ENCODE measurements at places on chromosomes 11 and 22.

DNA sequence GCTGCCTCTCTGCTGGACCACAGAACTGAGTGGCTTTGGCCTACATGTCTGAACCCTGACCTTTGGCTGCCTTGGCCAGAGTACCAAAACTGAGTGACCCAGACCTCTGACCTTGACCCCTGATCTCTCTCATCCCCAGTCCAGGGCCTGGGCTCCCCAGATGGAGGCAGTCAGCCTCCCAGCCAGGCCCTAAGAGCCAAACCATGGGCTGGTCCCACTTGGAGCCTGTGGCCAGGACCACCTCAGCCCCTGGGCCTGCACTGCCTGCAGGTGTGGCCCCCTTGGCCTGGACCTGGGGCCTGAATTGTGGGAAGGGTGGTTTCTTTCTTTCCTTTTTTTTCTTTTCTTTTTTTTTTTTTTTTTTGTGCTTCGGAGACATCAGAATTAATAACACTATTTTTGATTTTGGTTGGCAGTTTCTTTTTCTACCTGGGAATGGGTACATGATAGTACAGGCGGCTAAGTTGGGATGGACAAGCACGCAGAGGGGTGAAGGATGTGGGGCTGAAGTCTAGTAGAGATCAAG, 806 bp upstream of the SIPA1 start:
- DNase-seq, result no peak

GRCh38 chr11:58622344-58622743, at the start of gene CNTF:
Gene CNTF, plus strand, starts transcription at chr11:58622665. Its CDS starts 88 bp downstream, at chr11:58622753.
- no peak for DNase-seq

- peak; percentile 69 for DNase-seq
Observed at GRCh38 chr11:76626921-76627401, 43.6 kb downstream of the LRRC32 start.

GRCh38 chr22:22480940-22481339, 27.6 kb downstream of the ZNF280B start:
- no peak for DNase-seq

DNA sequence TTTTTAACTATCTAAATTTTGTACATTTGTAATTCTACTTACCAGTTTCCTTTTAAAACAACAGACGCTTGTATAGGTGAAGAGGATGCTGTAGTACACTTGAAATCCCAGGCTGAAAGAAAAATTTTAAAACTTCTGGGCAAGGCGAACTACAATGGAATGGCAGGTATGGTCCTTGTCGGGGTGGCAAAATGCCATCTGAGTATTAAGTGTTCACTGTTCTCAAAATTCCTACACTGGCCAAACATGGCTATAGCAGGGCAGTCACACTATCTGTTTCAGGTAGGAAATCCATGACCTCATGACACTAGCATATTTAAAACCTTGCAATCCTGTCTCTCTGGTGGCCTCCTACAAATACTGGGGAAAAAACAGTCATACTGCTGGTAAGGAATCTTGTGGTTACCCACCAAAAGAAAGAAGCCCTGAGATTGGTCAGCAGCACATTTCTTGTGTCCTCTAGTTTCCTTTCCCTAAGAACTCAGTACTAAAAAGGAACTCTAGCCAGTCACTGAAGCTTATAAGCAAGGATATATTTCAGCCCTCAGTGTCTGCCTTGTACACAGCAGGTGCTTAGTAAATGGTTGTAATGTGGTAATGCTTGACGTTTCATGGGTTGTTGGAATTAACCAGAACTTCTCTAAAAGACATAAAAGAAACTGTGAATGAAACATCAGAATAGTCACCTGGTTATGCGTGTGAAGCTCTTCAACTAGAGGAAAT, 5.2 kb upstream of the ZC3H12C start:
- DNase-seq, result no peak

DNA sequence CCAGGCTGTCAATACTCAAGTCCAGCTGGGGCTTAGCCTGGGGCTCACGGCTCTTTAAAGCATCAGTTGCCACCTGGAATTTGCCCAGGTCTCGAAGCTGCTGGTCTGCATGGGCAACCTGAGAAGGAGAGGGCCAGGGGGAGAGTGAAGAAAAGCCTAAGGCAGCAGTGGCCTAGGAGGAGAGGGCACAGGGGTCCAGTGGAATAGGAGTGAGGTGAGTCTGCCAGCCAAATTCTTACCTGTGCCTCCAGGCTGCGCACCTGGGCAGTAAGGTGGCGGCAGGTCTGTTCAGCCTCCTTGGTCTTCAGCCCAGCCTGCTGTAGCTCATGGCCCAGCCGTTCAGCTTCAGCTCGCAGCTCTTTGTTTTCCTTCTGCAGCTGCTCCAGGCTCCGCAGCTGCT, 10.0 kb downstream of the IL18BP start:
- DNase-seq, result no peak

- DNase-seq, result peak; percentile 17
Observed at GRCh38 chr11:32006799-32007388, 84.0 kb upstream of the RCN1 start.

DNA sequence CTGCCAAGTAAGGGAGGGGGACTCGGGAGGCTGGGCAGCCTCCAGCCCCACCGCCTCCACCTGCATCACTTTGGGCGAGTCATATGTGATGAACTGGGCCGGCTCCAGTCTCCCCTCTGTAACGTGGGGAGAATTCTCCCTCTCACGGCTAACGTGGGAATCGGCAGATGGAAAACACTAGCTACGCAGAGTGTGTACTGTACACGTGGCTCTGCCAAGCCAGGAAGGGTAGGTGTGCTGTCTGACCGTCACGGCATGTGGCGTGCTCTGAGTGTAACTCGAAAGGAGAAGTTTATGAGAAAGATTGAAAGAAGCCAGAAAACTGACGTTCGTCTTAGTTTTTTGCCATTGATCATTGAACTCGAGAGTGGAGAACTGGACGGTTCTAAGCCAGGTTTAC, 13.7 kb downstream of the TRMU start:
- no peak for DNase-seq

- no peak for DNase-seq
Observed at GRCh38 chr11:105468154-105468553, 141.7 kb upstream of the GRIA4 start.

GRCh38 chr22:30733181-30733631, 38.5 kb downstream of the OSBP2 start:
- DNase-seq, result no peak

DNA sequence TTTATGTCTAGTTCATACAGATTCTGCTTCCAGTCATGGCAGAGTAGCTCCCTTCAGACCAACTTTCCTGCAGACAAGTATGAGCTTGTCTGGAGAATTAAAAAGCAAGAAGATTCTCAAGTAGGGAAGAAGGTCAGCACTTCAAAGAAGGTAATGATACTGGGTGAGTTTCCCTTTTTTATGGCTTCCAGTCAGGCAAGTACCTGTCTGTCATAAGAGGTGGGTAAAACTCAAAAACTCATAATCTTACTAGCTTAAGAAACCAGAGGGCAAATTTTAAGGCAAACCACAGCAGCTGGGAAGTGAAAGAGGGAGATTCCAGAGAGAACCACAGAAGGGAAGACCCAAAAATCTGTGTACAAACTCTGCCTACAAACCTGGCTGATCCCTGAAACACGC, 54.2 kb downstream of the DENND5A start:
- peak; percentile 12 for DNase-seq

- DNase-seq, result no peak
Observed at GRCh38 chr11:106021181-106021966, 666 bp downstream of the MSANTD4 start.

GRCh38 chr11:118079491-118079890, 2.6 kb downstream of the TMPRSS4 start:
- no peak for DNase-seq

- DNase-seq, result peak; percentile 7
Observed at GRCh38 chr11:31340903-31341572, 28.5 kb downstream of the DCDC1 start.

DNA sequence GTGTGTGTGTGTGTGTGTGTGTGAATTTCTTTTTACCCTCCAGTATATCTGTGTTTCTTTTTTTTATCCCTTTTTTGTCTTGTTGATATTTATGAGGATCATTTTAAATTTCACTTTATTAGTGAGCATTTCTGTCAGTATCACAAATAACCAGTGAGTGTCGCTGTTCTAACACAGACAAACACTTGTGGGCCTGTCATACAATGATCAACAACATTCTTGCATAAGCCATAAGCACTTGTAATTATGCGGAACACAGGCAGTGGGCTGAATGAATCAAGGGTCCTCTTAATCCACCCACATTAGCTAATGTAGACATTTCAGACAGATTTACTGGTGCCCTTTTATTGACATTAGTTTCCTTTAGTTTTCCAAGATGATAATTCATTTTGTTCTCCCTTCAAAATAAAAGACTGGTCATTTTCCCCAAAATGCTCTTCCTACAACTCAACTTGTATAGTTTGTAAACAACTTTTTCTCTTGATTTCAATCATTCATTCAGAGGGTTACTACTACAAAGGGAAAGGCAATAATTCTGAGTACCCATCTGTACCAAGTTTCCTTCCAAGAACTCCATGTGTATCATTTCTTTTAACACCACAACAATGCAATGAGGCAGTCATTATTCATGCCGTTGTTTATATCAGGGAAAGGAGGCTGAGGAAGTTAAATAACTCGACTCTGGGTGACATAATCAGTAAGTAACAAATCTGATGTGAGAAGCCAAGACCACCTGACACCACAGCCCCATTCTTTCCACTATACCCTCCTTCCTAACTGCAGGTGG, 34.5 kb upstream of the ANO3 start:
- no peak for DNase-seq

DNA sequence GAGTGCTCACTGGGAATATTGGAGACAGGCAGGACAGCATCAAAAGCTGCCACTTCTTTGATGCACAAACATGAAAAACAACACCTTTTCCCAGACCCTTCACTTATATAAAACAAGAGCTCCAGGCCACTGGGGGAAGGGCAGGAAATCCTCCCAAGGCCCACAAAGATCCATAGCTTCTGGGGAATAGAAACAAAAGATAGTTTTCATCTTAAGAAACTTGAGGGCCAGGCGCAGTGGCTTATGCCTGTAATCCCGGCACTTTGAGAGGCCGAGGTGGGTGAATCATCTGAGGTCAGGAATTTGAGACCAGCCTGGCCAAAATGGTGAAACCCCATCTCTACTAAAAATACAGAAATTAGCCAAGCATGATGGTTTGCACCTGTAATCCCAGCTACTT, 15.3 kb downstream of the RTL6 start:
- no peak for DNase-seq
